ENCODE measurements at places on chromosomes 13 and 19. TPM values are rescaled to one million over a fixed set of nuclear protein-coding genes. Genes with fewer than 3 reads are reported as not detected.

The ZNF534 gene
- 3.3 TPM for total RNA-seq

The FFAR1 gene
- not detected for total RNA-seq

The TJP3 gene
- total RNA-seq, result not detected

The RGS9BP gene
- total RNA-seq, result 0.41 TPM

The FGF22 gene
- under 0.01 TPM for total RNA-seq

The PEAK3 gene
- under 0.01 TPM for total RNA-seq

The ZNF225 gene
- total RNA-seq, result 13.9 TPM
